ENCODE measurements at places on chromosomes 13 and 19.

GRCh38 chr19:46970815-46971214 lies 48.8 kb upstream of the NPAS1 start:
- DNase-seq = no peak

- no peak for DNase-seq
These were observed 4.9 kb upstream of the SBK3 start for GRCh38 chr19:55550321-55550650.

DNA sequence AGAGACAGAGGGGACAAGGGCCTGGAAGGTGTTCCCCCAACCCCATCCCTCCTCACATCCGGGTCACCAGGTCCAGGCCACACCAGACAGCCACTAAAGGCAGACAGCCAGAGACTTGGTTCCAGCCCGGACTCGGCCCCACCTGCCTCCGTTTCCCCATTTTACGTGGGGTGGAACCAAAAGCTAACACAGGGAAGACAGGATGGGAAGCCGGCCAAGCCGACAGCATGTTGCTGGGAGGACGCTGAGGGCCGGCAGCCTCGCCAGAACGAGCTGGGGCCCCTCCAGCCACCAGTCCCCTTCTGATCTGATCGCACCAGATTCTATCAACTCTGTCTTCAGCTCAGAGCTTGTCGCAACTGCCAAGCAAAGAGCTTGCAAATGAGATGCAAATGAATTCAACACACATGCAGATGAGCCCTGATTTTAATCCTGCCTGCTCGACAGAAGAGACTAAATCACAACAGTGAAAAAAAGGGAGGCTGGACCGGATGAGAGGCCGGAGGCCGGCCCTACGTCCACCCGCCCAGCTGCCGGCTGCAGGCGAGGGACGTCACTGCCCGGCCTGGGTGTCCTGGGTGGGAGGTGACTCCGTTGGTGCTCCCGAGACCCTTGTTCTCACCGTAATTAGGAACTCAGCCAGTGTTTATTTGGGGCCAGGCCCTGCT lies 17.5 kb upstream of the SHC2 start:
- no peak for DNase-seq

DNA sequence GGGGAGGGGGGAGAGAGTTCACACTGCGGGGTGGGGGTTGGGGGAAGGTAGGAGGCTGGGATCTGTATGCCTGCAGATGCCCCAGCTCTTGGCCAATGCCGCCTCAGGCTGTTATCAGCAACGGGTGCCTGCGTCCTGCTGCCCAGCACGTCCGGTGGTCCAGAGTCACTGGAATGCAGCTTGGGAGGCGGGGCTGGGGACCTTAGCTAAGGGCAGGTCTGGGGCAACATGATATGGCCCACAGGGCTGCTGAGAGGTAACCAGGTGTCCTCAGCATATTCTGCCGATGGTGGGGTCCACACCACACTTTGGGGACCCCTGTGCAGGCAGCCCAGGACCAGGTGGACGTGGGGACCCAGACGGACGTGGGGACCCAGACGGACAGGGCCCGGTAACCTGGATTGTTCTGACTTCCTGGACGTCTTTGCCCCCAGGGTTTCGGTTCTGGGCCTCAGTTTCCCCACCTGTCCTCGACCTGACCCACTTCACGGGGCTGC lies 668 bp upstream of the ARHGAP45 start:
- DNase-seq = no peak

- no peak for DNase-seq
These were observed 170.0 kb downstream of the TNFSF13B start for GRCh38 chr13:108439556-108439955.

- no peak for DNase-seq
These were observed 6.6 kb downstream of the ATG4D start for GRCh38 chr19:10550336-10550735.

DNA sequence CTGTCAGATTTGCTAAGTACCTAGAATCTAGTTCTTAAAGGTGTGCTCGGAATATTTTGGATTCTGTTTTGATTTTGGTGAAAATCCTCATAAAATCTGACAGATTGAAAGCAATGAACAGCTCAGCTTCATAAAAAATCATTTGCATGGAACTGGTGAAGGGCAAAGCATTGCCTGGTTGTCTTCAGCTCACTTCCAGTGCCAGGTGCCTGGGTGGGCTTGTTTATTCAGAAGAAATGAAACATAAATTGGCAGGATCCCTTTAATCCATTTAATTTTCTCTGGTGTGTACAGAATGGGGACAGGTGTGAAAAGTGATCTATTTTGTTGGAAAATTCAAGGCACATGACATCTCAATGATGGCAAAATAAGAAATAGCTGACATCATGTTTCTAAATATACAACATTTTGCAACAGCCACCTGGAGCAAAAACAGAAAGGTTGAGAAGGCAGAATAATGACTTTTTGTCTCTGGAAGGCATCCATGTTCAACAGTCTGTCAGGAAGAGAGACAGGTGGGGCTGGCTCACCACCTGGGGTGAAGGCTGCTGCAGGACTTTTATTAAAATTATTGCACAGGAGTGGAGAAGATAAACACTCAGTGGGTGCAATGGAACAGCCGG lies 52.2 kb downstream of the RFC3 start:
- DNase-seq = peak; percentile 77

DNA sequence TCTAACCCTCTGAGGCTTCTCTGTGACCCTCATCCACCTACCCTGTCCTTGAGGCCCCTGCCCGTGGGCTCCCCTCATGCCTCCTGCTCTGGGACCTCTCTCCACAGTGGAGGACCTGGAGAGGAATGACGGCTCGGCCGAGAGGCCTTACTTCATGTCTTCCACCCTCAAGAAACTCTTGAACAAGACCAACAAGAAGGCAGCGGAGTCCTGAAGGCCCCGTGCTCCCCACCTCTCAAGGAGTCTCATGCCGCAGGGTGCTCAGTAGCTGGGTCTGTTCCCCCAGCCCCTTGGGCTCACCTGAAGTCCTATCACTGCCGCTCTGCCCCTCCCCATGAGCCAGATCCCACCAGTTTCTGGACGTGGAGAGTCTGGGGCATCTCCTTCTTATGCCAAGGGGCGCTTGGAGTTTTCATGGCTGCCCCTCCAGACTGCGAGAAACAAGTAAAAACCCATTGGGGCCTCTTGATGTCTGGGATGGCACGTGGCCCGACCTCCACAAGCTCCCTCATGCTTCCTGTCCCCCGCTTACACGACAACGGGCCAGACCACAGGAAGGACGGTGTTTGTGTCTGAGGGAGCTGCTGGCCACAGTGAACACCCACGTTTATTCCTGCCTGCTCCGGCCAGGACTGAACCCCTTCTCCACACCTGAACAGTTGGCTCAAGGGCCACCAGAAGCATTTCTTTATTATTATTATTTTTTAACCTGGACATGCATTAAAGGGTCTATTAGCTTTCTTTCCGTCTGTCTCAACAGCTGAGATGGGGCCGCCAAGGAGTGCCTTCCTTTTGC lies 10.8 kb upstream of the ILF3 start:
- no peak for DNase-seq

- no peak for DNase-seq
These were observed 1436.8 kb upstream of the PCDH9 start for GRCh38 chr13:68666774-68667397.

- no peak for DNase-seq
These were observed 1955.0 kb downstream of the PCDH9 start for GRCh38 chr13:65275108-65275507.

DNA sequence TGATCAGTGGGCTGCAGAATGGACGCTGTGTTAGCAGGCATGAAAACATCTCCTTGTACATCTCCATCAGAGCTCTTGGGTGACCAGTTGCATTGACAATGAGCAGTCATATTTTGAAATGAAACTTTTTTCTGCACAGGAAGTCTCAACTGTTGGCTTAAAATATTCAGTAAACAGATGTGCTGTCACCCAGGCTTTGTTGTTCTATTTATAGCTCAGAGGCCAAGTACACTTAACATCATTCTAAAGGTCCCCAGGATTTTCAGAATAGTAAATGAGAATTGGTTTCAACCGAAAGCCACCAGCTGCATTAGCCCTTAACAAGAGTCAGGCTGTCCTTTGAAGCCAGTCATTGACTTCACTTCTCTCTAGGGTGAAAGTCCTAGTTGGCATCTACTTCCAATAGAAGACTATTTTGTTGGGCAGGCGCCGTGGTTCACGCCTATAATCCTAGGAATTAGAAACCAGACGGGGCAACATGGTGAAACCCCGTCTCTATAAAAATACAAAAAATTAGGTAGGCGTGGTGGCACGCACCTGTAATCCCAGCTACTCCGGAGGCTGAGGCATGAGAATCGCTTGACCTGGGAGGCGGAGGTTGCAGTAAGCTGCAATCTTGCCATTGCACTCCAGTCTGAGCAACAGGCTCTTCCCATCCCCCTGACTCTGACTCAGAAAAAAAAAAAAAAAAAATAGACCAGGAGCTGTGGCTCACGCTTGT lies 7.9 kb upstream of the PDE4A start:
- DNase-seq = peak; percentile 51

DNA sequence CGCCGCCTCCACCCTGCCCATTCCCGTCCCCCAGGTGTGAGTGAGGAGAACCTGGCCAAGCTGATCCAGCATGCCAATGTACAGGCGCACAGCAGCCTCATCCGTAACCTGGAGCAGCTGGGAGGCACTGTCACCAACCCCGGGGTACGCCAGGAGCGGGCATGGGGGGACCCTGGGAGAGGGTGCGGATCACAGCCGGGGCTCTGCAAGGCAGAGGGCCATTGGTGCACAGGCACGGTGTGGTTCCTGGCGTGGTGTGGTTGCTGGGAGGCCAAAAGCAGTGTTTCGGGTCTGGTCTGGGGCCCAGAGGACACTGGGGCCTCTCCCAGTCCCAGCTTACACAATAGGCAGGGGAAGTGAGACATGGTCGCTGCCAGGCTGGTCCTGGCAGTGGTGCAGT lies 8.3 kb downstream of the STXBP2 start:
- no peak for DNase-seq

- no peak for DNase-seq
These were observed 142.8 kb upstream of the PCDH9 start for GRCh38 chr13:67372868-67373464.

- DNase-seq = no peak
These were observed 924 bp downstream of the RGCC start for GRCh38 chr13:41458187-41458760.

DNA sequence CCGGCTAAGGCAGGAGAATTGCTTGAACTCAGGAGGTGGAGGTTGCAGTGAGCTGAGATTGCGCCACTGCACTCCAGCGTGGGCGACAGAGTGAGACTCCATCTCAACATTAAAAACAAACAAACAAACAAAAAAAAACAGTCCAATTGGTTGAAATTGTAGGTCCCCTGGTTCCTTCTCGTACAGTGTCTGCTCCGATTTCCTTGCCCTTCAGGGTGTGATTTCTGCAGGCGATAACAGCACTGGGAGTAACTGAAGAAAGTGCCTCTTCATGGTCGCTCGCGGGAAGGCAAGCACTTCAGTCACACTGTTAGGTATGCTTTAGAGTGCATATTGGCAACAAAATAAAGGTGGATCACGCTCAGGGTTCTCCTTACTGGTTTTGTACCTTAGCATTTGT lies 39.7 kb downstream of the TPT1 start:
- peak; percentile 20 for DNase-seq

GRCh38 chr13:113115363-113116205 lies 7.0 kb upstream of the F10 start:
- no peak for DNase-seq

- DNase-seq = no peak
These were observed 1.1 kb downstream of the SYDE1 start for GRCh38 chr19:15108145-15108844.

DNA sequence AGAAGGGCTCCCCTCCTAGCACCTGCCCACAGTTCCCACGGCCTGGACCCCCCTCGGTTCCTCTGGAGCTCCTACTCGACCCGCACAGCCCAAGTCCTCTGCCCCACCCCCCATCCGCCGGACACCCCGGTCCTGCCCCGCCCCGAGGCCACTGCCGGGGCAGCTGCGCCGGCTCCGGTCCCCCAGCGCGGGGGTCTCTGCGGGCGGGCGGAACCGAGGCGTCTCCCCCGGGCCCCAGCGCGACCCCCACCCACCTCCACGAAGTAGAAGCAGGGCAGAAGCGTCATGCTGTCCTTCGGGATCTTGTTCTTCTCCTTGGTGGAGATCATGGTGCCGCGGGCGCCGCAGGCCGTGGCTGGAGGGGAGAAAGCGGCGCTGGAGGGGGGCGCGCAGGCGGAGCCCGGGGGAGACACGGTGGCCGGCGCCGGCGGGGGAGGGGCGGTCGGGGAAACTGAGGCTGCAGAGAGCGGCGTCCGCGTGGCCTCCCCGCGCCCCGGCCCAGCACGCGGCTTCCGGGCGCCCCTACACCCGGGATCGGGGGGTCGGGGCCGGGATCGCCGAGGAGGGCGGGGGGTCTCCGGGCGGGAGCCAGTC lies 427 bp downstream of the PLPPR3 start:
- DNase-seq = no peak

DNA sequence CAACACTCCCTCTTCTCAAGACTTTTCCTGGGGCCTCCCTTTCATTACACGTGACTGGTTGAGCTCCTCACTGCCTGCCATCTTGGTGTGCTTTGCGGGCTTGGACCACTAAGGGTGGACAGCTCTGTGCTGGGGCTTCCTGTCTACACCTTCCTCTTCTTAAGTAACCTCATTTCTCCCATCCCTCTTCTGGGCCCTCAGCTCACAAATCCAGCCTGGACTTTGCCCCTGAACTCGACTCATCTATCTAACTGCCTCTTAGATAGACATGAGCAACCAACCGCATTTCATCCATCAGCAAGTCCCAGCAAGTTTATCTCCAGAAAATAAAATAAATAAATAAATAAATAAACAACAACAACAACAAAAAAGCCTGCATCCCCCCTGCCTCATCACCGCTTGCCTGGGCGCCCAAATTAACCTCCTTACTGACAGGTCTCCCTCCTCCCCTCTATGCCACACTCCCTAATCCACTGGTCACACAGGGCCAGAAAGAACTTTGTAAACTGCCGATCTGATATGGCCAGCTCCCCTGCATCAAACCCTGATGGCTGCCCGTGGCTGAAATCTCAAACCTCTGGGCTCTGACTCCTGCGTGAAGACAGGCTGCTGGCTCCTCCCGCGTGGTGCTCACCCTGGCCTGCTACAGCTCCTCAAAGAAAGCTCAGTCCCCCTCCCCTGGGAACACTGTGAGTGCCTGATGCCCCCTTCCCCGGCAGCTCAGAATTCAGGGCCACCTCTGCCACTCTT lies 7.8 kb downstream of the ISOC2 start:
- DNase-seq = no peak

GRCh38 chr13:27975564-27976361 lies 6.6 kb upstream of the CDX2 start:
- DNase-seq = no peak

DNA sequence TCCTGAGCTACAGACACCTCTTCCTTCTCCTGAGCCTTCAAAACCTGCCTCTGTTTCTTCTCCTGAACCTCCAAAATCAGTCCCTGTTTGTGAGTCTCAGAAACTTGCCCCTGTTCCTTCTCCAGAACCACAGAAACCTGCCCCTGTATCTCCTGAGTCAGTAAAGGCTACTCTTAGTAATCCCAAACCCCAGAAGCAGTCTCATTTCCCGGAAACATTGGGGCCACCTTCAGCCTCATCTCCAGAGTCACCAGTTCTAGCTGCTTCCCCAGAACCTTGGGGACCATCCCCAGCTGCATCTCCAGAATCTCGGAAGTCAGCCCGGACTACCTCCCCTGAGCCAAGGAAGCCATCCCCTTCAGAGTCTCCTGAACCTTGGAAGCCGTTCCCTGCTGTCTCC lies 10.0 kb downstream of the CHAMP1 start:
- no peak for DNase-seq

- no peak for DNase-seq
These were observed 30.0 kb downstream of the TSC22D1 start for GRCh38 chr13:44546164-44546563.

Data from DMS153 (cell line).